ENCODE measurements at places on chromosomes 3 and 15.
A peak's percentile ranks its signal among the peaks of the same experiment; 100 is the strongest.

- DNase-seq: no peak
Measured at GRCh38 chr3:147807776-147808175, 398.6 kb downstream of the ZIC1 start.

GRCh38 chr3:110343945-110344344 is 727.7 kb upstream of the NECTIN3 start:
- DNase-seq: no peak

DNA sequence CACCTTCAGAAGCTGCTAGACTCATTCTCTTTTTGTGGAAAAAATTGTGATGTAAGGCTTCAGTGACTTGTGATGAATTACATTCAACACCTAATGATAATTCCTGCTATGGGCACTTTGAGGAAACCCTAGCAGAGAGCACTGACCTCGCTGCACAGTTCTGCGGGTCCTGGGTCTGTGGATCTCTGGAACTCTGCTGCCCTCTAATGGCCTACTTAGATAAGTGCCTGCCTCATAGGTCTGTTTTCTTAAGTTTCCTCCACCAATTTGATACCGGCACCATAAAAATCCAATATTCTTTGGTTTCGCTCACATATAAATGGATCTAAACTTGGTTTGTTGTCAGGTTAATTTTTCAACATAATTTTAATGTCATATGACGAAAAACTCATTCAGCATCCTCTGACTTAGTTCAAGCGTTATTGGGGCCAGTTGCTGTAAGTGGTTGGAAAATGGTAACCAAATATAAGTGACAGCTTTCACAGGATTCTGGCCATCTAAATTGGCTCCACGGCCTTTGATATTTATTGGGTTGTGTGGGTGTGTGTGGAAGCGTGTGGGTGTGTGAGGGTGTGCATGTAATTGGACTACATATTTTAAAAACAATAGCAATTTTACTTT is 10.4 kb downstream of the SLITRK3 start:
- no peak for DNase-seq

DNA sequence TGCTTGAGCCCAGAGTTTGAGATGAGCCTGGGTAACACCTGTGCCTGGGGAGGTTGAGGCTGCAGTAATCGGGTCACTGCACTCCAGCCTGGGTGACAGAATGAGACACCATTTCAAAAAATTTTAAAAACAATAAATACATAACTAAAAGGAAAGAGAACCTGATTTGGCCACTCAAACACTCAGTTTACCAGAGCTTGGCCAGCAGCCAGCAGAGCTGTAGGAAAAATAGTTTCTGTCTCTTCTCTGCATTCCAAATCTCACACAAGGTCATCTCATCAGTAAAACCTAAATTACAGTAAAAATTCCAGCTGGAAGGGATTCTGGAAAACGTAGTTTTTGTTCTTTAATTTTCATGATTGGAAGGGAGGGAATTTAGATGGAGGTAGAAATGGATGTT is 7.8 kb upstream of the PPM1L start:
- DNase-seq: no peak

DNA sequence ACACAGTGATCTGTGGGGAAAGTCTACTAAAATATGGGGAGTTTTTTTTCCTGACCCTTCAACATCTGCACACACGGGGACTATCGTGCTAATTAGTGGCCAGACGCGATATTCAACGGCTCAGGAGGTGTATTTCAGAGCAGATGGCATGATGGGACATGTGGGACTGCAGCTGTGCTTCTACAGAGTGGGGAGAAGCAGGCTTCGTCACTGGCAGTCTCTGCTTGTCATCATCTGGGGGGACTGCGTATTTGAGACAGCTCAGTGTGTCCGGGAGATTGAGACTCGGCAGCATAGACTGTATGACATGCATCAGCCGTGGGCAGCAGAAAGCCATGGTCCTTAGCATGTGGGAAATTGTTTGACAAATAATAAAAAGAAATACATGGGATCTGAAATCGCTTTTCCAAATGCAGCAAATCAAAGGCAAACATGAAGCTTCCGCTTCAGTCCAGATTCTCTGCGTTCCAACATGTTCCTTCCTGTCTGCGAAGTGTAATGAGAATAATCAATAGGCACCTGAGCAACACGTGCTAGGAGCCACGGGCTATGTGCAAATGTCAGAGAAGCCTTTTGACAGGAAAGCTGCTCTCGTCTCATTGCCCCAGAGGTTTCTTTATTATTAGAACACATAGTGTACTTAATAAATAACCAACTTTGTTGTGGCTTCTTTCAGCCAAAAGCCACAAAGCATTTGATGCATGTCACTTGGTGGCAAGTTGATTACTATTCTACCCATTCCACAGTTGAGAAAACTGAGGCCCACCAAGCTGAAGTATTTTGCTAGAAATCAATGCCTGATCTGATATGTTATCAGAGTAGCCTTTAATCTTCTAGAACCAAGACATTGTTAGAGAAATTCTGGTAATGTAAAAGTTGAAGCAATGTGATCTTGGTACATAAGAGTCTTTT is 276.3 kb downstream of the RYR3 start:
- DNase-seq: no peak

DNA sequence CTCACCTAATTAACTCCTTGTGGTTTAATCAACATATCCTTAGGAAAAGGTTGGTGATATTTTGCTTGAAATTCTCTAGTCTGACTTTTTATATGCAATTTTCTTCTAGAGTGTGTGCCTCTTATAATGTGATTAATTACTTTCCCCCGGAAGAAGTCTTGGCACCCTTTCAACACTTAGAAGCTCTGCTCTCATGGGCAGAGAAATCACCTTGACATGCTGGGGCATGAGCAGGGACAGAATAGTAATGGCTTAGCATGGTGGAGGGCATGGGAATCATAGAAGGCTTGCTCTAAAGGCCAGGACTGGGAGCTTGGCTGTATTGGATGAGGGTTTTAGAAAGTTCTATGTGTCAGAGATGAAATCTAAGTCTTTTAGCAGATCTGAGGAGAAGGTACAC is 293.5 kb downstream of the AGBL1 start:
- DNase-seq: no peak

DNA sequence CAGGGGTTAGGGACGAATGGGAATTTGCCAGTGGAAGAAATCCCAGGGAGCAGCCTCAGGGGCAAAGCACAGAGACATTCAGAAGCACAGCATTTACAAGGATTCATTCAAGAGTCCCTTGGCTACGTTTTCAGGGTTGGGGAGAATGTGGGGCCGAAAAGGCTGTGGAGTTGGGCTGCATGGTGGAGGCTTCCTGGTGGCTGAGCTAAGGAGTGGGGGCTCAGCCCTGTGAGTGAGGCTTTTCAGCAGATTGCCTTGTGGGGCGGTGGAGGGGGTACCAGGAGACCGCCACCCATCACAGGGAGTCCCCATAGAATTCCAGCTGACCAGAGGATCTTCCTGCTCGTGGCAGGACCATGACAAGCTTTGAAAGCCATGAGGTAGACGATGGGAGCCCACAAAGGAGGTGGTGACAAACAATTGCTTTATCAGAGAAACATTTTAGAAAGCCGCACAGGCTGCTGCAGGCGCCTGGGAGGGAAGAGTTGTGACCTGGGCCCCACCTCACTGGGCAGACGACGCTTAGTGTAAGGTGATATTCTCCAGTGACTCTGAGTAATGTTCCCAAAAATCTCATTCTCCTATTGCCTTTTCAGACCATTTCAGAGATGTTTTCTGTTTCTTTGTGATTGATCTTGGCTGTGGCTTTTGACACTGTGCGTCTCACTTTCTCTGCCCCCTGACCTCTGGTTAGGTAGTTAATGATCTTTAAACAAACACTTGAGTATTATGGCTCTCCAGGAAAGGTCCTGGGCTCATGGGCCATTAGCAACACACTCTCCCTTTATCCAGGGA is 128.0 kb downstream of the DNAJB8 start:
- DNase-seq: peak; percentile 33

DNA sequence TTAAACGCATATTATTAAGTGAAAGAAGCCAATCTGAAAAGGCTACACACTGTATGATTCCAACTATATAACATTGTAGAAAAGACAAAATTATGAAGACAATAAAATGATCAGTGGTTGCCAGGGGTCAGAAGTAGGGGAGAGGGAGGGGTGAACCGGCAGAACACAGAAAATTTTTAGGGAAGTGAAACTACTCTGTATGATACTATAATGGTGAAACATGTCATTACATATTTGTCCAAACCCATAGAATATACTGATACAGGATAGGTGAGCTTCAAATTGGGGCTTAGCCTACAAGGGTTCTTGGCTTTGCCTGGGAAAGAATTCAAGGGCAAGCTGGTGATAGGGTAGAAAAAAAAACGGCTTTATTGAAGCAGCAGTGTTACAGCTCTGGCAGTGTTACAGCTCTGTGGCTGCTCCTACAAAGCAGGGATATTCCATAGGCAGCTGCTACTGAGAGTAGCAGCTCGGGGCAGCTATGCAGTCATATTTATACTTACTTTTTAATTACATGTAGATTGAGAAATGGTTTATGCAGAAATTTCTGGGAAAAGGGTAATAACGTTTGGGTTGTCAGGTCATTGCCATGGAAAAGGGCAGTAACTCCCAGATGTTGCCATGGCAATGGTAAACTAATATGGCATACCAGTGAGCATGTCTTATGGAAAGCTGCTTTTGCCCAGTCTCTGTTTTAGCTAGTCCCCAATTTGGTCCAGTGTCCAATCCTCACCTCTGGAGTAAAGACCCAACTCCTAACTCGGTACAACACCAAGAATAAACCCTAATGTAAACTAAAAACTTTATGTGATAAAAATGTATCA is 125.1 kb upstream of the SLC25A36 start:
- no peak for DNase-seq

- no peak for DNase-seq
Measured at GRCh38 chr3:143600756-143601718, 247.2 kb downstream of the SLC9A9 start.

DNA sequence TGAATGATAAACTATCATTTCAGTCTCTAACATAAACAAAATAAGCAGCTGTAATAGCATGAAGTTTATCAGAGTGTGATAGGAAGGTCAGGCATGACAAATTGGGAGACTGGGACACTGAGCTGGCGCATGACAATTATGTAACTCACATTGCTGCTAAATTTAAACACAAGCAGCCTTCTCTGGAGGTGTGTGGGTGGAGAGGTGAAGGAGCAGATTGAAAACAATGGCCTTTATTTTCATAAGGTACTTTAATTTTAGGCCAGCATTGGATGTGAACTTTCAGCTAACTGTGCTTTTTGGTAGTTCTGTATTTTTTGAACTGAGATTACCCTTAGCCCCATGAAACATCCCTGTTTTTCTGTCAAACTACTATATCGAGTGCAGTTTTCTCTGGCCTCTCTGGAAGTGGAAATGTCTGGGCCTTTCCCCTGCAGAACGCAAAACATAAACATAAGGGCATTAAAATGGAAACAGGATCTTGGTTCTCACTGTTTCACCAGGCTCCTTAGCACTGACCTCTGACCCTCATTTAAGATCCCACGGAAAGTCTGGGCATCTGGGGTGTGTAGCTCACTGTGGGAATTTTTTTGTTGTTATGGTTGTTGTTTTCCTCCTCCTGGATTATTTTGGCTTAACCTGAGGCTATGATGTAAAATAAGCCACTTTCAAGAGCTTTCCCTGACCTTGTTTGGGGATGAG is 160.1 kb upstream of the DPH6 start:
- DNase-seq: no peak

DNA sequence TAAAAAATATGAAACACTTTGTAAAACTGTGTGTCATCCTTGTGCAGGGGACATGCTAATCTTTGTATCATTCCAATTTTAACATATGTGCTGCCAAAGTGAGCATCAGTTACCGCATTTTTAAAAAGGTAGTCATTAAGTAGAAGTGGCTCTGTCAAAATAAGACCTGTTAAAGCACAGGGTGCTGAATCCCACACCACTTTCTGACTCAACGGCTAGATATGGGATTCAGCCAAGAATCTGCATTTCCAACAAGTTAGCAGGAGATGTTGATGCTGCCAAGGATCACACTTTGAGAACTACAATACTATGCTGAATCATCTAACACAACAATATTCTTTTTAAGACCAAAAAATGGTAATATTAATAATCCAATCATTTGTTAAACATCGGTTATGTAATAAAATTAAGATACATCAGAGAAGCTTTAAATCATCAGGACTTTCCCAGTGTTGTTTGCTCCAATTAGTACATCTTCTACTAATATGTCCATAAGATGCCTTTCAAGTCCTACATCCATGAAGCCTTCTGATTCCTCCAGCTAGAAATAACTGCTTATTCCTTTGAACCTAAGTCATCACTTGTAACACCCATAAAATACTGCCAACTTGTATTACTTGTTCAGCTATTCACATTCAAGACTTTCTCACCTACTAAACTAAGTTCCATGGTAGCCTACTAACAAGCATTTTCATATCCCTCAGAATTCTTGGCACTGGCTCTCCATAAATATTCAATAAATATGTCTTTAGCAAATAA is 71.1 kb downstream of the TBL1XR1 start:
- DNase-seq: no peak

- DNase-seq: peak; percentile 68
Measured at GRCh38 chr3:184289426-184289938, 9.6 kb upstream of the PSMD2 start.

DNA sequence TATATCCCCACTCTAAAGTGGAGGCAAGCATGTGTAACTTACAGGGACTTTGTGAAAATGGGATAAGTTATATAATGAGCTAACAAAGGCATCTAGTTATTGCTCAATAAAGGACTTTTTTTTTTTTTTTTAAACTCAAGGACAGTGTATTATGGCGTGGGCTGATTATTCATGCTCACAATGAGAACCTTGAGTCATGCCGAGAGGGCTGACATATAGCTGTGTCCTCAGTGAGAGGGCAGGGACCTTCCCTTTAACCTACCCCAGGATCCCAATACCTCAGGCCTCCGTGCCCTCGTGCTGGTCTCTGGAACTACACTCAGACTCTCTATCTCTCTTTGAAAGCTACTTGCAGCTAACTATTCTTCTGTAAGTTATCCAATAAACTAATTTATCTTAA is 319.9 kb upstream of the ICE2 start:
- DNase-seq: no peak

Data from upper lobe of right lung (tissue), 1 donor.